ENCODE measurements at places on chromosomes 7 and 10.

DNA sequence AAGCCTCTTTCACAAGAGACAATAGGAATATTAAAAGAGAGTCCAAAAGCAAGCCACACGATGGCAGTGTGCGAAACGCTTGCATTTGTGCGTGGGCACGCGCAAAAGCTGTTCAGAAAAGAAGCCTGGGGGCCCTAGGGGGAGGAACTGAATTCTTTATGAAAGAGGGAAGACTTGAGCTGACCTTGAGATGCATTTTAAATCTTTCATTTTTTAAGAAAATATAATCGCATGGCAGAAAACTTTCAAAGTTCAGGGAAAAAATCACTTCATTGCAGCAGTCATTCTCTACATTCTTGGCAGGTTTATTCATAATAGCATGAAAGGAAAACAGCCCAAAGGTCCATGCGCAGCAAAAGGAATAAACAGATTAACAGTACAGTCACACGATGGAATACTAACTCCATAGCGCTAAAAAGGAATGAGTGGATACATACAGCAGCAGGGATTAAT lies 206.5 kb upstream of the PRKCQ start:
- DNase-seq, result no peak

- no peak for DNase-seq
Measured at GRCh38 chr7:126972571-126972970, 280.2 kb downstream of the GRM8 start.

DNA sequence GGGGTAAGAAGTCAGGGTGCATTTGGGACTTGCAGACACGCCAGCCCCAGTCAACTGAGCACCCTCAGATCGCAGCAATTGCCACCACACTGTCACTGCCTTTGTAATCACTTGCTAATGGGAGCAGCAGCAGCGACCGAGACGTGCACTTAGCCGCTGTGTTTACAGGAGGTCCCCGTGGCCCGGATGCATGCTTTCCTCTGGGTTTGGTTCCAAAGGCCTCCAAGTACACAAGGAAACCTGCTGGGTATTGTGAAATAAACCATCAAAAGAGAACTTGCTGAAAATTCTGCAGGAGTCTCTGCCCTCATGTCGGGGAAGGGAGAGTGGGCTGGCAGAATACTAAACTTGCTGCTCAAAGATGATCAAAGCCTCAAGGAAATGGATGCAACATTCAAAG lies 341.7 kb downstream of the DNAJB6 start:
- no peak for DNase-seq

GRCh38 chr10:94029955-94030354 lies 36.2 kb downstream of the PLCE1 start:
- DNase-seq, result no peak

- no peak for DNase-seq
Measured at GRCh38 chr10:54869022-54869421, 68.0 kb upstream of the PCDH15 start.

DNA sequence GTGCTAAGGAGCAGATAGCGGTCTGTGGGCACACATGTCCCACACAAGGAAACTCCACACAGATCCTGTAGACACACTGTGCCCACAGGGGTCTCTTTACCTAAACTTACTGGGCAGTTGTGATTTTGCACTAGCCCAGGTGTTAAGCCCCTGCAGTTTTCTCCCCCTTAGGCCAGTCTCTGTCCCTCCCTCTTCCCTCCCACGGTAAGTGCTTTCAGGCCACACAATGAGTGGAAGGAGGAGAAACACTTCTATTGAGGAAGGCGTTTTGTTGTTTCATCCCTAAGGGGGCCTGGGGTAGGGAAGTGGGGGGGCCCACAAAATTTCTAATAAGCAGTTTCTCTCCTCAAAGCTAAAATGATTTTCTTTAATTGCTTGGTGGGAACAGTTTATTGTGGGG lies 51.4 kb downstream of the FBXW4 start:
- no peak for DNase-seq

DNA sequence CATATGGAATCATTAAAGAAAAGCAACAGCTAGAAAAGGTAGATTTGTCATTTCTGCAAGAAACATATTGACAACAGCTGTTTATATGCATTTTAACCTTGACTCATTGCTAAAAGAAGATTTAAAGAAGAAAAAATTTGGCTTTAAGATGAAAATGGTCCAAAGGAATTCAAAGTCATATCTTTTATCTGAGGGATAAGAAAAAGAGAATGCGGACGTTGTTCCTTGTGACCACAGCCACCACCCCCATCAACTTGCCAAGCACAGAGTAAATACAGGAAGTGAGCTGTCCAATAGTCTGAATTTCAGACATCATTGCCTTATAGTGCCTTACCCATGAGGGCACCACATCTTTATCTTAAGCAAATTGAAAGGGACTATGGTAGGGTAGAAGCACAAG lies 7.3 kb upstream of the CRPPA start:
- no peak for DNase-seq

- DNase-seq, result no peak
Measured at GRCh38 chr10:90924552-90924951, 3.7 kb upstream of the ANKRD1 start.

DNA sequence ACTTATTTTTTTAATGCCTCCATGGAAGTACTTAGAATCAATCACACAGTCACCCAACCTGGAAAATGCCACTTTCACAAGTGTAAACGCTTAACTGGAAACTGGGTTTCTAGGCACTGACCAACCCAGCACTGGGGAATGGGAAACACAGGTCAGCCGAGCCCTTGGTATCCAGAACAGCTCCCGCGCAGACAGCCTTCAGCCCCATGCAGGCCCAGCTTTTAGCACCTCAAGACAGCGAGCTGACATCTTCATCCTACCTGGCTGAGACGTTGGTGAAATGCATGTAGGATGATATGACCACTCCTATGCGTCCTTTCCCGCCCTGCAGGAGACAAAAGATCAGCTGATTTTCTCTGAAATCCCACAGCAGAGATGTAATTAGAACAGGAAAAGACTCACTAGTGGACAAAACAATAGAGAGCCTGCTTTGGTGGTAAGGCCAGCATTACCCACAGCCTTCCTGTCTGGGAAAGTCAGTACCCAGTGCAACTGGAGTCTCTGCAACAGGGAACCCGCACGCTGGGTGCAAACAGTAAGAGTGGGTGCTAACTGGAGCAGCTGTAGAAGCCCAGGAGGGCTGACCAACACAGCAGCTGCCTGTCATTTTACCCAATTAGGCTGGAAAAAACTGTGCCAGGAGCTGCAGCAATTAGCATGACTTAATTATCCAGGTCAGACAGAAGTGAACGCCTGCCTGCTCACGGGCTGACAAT lies 153.7 kb downstream of the TNS3 start:
- no peak for DNase-seq

GRCh38 chr7:10257438-10257837 lies 716.2 kb upstream of the PHF14 start:
- no peak for DNase-seq

DNA sequence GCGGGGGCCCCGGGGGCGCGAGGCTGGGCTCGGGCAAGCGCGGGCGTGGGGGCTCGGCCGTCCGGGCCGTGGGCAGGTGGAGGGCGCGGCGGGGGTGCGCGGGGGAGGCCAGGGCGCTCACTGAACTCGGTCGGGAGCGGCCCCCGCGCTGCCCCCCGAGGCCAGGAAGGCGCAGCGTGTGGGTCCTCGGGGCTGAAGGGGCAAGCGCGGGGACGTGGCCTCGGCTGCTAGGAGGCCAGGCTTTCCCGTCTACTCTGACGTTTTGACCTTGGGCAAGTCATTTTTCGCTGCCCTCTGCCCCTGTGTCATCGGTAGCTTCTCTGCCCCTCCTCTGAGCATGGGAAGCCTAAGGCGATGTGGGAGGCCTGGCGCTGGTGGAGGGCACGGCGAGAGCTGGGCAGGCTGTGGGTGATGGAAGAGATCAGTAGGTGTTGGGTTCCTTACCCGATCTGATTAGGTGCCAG lies 441 bp downstream of the FBH1 start:
- no peak for DNase-seq

- no peak for DNase-seq
Measured at GRCh38 chr10:11058965-11059364, 41.3 kb downstream of the CELF2 start.

- no peak for DNase-seq
Measured at GRCh38 chr10:102975483-102976379, 57.6 kb downstream of the CNNM2 start.

DNA sequence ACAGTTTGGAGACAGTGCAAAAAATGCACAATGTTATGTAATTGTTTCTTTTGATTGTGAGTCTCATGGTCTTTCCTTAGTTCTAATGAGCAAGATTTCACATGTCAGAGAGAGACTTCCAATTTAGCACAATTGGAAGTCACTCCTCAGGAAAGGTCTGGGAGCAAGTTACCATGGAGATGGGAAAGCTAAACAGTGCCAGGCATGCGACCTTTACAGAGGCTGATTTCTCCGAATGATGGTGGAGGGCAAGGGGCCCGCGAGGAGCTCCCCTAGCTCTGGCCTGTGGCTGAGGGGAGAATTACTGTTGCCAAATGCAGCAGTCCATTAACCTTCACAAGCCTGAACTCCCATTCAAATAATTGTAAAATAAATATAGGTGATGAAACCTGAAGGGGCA lies 59.3 kb downstream of the CDCA7L start:
- DNase-seq, result no peak

DNA sequence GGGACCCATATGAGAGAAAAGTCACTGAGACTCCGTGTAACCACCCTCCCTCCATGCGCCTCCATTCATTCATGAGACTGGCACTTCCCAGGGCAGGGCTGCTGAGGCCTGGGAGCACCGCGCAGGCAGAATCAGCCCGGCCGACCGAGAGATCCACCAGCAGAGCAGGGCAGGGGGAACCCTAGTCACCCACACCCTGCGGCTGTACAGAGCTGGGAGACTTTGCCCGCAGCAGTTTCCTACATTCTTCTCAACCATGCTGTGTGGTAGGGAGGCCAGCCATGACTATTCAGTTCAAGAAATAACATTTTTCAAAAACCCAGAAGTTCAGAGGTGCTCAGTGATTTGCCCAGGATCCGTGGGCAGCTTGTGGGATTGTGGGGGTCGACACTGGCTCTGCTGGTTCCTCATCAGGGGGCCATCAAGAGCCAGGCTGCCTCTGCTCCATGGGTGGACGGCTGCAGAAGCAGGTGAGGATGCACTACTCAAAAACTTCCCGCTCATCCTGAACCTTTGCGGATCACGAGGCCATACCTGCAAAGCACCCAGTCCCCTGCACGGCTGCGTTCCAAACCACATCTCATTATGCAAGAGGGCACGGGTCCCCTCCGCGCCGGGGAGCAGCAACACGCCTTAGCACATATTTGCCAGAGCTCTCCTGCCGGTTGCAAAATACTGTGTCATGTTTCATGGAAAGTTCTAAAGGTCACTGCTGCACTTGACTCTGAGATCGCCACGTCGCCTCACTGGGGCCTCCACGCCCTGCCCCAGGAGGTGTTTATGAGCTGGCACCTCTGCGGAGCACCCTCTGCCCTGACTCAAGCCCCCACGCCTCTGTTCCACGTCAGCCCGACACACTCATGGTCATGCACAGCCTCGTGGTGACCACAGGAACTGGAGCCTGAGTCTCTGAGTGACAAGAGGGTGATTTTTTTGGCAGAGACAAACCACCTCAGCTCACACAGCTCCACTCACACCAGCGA lies 132.0 kb downstream of the PRKAG2 start:
- DNase-seq, result no peak

GRCh38 chr10:93926613-93927012 lies 32.8 kb downstream of the SLC35G1 start:
- DNase-seq, result no peak

DNA sequence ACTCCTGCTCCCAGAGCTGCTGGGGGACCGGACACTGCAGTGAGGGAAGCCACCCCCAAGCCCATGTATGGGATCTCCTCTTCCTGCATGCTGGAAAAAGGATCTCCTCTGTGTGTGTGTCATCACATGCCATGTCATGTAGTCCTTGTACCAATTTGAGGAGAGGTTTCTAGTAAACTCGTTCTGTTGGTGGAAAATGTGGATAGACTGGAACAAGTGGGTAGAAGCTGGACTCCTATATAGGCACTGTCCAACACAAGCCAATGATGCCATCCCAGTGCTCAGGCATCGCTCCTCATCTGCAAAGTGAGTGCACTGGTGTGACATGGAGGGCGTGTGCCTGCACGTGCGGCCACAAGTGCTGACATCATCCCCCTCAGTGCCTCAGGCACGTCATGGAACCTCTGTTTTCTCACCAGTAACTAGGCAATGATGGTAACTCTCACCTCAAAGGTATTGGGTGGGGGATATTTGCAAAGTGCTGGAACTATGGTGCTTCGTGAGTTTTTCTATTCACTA lies 19.3 kb downstream of the MYO1G start:
- peak; percentile 79 for DNase-seq

DNA sequence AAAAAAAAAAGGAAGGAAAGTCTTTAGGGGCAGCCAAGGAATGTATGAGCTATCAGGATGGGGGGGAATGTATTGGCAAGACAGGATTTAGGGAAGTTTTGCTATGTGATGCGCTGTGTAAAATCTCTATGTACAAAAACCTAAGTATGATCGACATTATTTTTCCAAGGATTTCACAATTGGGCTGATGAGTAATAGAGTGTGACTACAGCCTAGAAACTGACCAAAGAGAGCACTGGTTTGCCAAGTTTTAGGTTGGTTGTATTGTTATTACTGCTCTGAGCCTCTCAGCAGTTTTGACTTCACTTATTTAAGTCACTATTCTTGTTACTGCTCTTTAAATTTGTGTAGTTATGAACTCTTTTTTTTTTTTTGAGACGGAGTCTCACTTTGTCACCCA lies 107.3 kb downstream of the NRCAM start:
- DNase-seq, result no peak

DNA sequence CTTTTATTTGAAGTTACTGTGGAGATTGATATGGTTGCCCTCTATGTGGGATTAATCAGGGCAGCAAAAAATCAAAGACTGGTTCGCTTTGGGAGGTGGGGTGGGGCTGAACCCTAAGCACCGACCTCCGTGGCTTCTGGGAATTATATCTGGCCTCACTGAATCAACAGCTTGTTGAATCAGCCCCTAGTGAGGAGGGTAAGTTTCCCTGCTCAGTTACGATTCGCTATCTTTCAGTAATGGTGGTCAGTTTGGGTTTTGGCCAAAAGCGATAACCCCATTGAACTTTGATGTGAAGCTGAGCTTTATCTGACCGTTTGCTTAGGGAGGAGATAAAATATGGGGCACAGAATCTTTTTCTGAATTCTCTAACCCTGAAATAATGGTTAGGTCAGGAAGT lies 16.6 kb upstream of the ARPC1A start:
- no peak for DNase-seq

Measured in T-cell (primary cell).